ENCODE measurements at places on chromosomes 1 and 21. TPM values are rescaled to one million over a fixed set of nuclear protein-coding genes. Genes with fewer than 3 reads are reported as not detected.

OR2W3 gene
- 0.49 TPM for total RNA-seq

CELA2B gene
- total RNA-seq: not detected

RGSL1 gene
- not detected for total RNA-seq

AMY2B gene
- 76.7 TPM for total RNA-seq

MYOM3 gene
- total RNA-seq: not detected

NMNAT2 gene
- not detected for total RNA-seq

BCAN gene
- total RNA-seq: 2.3 TPM

MIXL1 gene
- not detected for total RNA-seq

OLIG1 gene
- total RNA-seq: not detected

SPRR2E gene
- not detected for total RNA-seq

CEPT1 gene
- total RNA-seq: 12.6 TPM

PRR9 gene
- total RNA-seq: not detected

PBX1 gene
- 122 TPM for total RNA-seq

SYPL2 gene
- 5.9 TPM for total RNA-seq

FAM3B gene
- not detected for total RNA-seq

TENT5C gene
- total RNA-seq: 3.2 TPM

KRTAP21-2 gene
- not detected for total RNA-seq

ZNF648 gene
- total RNA-seq: 1.7 TPM

IFNLR1 gene
- total RNA-seq: 1.3 TPM

All from uterus (tissue), 4 donors.